ENCODE measurements at places on chromosomes 6 and 20.

DNA sequence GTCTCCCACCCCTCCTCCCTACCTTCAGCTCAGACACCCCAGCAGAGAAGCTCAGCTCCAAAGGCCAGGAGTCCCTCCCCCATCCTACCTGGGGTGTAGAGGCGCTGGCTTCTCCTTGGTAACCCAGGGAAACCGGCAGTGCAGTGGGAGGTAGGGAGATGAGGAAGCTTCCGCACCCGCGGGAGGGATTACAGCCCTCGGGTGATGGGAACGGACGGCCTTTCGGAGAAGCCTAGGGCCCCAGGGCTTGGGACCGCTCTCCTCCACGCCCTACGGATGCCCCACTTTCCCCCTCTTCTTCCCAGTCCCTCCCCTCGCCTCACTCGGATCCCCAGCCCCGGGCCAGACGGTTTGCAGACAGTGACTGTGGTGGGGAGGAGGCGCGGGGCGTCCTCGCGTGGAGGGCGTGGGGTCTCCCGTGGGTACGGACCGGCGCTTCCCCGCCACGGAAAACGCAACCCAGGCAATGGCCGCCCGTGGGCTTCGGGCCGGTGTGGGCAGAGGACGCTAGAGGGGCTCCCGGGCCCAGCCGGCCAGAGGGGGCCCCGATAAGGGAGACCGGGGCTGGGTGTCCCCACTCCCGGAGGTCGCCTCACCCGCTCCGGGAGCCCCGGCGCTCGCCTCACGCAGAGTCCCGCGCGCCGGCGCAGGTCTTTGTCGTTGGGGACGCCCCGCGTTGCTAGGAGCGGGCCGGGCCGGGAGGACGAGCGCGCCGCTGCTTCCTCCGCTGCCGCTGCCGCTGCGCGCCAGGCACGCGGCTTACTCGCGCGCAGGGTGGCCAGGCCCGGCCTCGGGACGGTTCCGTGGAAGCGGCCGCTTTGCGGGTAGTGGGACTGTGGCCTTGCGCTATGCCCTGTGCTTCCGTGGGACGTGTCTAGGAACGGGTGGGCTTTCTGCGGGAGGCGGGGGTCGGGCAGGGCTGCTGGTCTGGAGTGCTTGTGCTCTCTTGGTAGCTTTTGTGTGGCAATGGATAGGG, 15.8 kb downstream of the AARS2 start:
- no peak for DNase-seq

DNA sequence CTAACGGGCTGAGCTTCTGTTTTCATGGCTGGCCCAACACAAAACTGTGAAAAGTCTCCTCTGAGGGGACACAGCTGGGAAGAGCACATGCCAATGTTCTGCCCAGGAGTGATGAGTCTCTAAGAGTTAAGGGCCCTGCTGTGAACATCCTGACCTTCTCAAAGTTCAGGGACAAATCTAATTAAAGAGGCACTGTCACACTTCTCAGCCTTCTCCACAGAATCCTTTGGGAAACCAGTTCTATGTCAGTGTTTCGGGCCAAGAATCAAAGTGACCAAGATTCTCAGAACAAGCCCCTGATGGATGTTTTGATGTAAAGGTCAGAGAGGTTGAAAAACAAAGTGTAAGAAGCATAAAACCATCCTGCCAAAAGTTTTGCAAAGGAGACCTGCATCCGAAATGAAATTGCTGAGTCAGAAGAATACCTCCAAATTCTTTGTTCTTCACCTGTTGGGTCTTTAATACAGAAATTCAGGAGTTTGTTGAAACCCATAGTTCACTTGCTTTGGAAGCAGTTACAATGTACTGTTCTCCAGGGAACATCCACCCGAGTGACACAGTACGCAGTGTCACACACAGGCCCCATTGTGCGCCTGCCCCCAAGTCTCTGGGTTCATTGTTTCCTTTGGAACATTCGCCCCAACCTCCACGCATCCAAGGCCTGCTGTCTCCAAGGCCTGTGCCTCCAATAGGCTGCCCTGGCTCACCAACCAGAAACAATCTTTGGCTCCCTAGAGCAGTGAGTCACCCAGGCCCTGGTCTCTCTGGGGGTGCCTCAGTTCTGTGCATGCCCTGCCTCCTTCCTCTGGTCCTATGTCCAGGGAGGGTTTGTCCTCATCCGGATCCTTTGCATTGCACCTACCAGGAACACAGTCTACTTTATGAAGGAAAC, 65.5 kb upstream of the QKI start:
- no peak for DNase-seq

DNA sequence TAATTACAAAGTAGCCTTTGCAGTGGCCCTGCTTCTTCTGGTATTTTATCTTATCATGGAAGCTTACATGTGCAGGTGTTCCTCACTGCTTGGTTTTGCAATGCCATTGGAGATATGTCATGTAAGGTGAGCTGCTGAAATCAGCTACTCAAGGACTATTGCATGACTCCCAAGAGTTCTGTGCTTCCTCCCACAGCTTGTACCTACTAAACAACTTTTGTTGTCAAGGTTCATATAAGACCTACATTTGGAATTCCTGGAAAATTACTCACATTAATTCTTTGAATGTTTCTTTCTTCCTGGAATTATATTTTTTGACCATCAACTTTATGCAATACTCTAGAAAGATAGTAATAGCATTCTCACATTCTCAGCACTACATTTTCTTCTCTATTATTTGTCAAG, 427.5 kb upstream of the HSF2 start:
- DNase-seq: peak; percentile 3

DNA sequence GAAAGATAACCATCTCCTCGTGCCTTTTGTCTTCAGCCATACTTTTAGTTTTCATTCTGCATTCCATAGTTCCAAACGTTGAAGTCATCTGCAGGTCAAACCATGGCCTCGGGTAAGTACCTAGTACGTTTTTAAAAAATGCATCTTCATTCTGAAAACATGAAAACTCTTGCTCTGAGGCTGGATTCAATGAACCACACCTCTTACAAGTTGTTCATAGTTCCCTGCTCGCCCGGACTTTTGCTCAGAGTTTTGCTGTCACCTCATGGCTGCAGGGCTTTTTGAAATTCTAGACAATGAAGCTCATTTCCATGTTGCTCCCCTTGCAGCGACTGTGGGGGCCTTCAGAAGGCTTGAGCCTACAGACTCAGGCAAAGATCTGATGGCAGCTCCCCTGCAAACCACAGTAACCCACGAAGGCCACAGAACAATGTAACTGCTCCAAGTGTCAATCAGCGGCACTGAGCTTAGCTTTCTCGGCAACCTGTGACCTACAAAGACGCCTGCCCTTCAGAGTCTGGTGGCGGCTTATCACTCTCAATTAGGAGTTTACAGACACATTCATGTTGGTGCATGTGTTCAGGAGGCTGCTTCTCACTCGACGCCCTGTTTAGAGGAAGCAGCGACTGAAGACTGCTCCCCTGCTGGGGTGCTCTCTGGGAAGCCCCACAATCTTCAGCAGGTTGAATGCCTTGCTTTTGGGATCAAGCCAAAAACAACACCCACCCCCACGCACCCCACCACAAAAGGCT, 61.2 kb downstream of the FOXC1 start:
- no peak for DNase-seq

DNA sequence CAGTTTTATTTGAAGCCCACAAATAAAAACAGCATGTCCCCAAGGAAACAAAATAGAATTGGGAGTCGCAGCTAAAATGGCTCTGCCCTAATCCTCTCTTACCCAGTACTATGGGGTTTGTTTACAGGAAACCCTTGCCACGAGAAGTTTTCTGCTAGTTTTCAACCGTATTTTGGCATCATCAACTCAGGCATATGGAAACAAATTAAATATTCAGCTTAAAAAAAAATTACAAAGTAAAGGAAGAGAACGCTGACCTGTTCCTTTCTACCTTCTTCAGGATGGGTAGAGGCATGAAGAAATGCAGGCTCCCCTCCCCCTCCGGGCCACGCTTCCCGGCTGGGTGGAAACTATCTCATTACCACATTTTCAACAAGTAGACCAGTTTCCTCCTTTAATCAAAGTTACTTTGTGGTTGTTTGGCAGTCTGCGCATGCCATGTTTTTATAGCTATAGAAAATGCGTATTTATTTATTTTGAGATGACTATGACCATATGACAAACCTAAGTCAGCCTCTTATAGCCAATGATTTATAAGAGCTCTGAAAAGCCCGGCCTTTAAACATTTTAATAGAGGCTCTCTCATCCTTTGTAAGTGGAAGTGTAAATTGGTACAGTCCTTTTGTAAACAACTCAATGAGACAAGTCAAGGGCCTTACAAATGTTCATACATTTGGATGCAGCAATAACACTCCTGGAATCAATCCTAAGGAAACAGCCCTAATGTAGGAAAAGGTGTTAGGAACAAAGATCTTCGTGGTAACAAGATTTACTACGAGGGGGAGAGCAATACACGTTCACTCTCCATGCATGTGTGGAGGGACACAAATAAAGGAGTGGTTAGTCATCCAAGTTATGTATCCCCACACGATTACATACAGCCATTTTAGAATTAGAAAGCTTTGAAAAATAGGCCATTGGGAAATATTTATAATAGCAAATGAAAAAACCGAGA, 16.1 kb upstream of the ZNF217 start:
- no peak for DNase-seq

DNA sequence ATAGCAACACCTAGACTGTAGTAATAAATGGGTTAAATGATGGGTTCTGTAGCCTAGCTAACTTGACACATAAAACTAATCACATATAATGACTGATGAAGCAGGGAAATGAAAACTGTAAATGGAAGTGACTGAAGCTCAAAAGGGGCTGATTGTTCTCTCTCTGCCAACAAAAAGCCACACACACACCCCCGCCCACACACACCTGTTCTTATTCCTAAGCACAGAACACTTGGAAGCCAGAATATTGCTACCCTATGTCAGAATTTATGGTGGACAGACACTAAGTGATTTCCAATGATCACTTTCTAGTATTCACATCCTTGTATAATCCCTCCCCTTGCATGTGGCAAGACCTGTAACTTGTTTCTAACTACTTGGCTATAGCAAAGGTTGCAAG, 603.5 kb downstream of the UTRN start:
- no peak for DNase-seq

- no peak for DNase-seq
These were observed 48.4 kb downstream of the MAFB start for GRCh38 chr20:40640667-40641066.

GRCh38 chr6:119148098-119148824, 69.8 kb upstream of the FAM184A start:
- peak; percentile 60 for DNase-seq

GRCh38 chr20:326645-327185, 1.4 kb downstream of the SOX12 start:
- DNase-seq: no peak

DNA sequence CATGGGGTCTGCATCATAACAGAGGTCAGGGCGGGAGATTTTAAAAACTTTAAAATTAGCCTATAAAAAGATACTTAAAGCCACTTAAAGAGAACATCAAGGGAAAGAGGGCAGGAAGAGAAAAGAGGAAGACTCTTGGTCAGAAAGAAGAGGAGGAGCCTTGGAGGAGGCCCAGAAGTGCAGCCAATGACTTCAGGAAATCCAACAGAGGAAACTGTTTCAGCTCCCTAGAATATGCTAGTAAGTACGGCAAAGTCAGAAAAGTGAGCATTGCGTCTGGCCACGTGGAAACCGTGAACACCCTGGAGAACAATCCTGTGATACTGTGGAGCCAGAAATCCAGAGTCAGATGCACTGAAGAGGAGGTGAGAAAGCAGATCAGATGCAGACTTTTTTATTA, 22.5 kb upstream of the NHSL1 start:
- no peak for DNase-seq

DNA sequence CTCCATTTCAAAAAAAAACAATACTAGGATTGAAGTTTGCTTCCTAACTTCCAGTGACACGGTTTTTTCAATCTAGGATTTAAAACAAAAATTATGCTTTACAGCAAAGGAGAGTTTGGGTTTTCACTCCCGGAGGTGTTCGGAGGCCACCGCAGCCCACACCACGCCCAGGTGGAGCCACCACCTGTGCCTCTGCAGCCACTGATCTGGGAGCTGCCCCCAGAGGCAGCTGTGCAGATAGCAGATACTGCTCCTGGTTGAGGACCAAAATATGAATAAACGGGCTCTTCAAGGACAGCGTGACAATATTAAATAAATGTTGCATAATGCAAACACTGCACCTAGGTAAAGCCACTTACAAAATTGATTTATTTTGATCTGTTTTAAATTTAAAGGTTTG, 30.2 kb downstream of the DLL1 start:
- no peak for DNase-seq

- DNase-seq: no peak
These were observed 38.8 kb downstream of the BMP2 start for GRCh38 chr20:6806275-6806674.

- no peak for DNase-seq
These were observed 560.0 kb downstream of the C6orf118 start for GRCh38 chr6:164749221-164750064.

DNA sequence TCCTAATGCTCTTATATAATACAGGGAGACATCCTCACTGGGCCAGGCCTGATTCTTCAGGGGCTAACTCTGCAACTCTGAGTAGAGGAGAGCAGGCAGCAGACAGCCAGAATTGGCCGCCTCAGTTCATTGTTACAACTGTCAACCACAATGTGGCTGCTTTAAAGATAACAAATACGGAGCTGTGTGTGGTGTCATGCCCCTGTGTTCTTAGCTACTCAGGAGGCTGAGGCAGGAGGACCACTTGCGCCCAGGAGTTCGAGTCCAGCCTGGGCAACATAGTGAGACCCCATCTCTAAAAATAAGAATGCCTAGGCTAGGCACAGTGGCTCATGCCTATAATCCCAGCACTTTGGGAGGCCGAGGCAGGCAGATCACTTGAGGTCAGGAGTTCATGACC, 34.3 kb downstream of the CEP250 start:
- DNase-seq: no peak

DNA sequence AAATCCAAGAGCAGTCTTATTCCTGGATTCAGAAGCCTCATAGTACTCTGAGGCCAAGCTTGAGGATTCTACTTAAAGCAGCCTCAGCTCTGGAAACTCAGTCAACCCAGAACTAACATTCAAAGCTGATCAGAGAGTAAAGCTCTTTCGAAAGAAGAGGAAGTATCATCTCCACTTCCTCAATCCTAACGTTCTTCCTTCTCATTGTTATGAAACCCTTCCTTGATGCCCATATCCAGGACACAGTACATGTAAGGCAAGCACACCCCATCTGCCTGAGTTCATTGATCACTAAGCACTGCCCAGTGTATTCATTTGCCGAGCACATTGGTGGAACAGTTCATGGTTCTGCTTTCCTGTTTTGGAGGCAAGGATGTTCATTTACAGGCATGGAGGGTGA, at the start of gene IPCEF1:
TSS of gene IPCEF1 (minus strand) at position 114 of the 400 bp plus-strand sequence. CDS start 90,856 bp downstream, outside the sequence.
- no peak for DNase-seq

- DNase-seq: peak; percentile 0
These were observed 2.2 kb upstream of the SDCBP2 start for GRCh38 chr20:1331101-1331500.

DNA sequence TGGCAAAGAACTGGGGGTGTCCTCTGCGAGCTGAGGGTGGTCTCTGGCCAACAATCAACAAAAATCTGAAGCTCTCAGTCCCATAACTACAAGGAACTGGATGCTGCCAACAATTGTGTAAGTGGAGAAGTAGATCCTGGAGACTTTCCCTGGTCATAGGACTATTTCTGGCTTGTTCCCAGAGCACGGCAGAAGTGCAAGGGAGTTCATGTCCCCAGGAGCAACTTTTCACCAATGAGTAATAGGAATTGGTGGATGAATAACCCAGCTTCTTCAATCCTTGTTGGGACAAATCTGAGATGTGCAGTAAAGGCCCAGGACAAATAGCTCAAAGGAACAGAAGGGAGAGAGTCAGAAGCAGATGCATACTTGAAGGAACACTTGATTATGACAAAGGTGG, 95.5 kb downstream of the QRSL1 start:
- DNase-seq: no peak

GRCh38 chr6:166955865-166956443, 396 bp downstream of the RNASET2 start:
- peak; percentile 53 for DNase-seq

Data from hepatic stellate cell (primary cell).